Activated CD8-positive, alpha-beta memory T cell treated with anti-CD3 and anti-CD28 coated beads, Interleukin-2, amount 50 U/mL, for 4 hours (primary cell): ENCODE measurements at places on chromosomes 6 and 20.

GRCh38 chr6:94645191-94645590 is 932.1 kb upstream of the MANEA start:
- no peak for DNase-seq

- no peak for DNase-seq
Observed at GRCh38 chr6:49662892-49663261, 26.2 kb upstream of the RHAG start.

DNA sequence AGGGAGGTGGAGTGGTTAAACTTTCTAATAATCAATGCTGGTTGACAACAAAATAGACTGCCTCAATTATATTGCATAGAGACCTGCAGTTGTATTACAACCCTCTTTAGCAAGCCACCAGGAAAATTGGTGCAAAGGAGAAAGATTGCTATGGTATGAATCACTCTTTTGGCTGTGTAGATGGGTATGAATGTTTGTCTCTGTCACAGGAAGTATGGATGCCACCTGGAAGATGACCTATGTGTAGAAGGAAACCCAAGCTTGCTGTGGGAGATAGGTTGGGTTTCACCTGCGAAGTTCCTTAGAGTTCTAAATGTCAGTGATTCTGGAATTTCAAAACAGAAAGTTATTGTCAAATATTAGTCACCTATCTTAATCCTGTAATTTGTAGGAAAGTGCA is 134.6 kb downstream of the SOBP start:
- DNase-seq = no peak

GRCh38 chr20:41462372-41463161 is 95.9 kb upstream of the EMILIN3 start:
- no peak for DNase-seq

DNA sequence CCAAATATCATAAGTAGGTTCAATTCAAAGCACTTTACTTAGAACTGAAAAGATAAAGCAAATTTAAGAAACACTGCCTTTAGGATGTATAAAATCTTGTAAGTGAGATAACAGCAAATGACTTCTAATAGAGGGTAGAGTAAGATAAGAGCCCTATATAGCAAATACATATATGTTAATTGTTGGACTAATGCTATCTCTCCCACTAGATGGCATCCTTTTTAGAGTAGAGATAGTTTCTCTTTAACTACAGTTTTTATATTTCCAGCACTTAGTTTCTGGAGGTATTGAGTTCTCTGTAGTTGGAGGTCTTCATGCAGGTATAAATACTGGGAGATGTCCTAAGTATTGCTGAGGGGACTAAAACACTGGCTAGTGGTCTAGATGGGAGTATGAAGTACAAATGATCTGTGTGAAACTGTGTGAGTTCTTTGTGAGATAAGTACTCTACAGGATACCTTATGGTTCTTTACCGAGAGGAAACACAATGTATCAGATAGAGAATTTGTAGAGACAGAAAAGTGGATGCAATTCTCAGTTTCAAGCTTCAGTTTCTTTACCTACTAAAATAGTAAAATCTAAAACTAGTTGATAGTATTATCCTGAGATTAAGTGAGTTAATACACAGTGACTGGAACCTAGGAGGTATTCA is 399.3 kb downstream of the KHDRBS2 start:
- DNase-seq = no peak

- DNase-seq = no peak
Observed at GRCh38 chr6:112883095-112883494, 536.0 kb downstream of the RFPL4B start.
